ENCODE measurements at places on chromosomes 4 and X.
A peak's percentile ranks its signal among the peaks of the same experiment; 100 is the strongest.

- DNase-seq = no peak
- no peaks in the 10 kb centered on the region for H3K27me3 ChIP-seq
- no peak overlapping the region for H3K4me3 ChIP-seq
- no peak overlapping the region for H3K27ac ChIP-seq
- no peaks in the 10 kb centered on the region for H3K36me3 ChIP-seq
- H3K4me1 ChIP-seq = no peaks in the 10 kb centered on the region
Observed at GRCh38 chr4:71095141-71095540, 101.7 kb downstream of the DCK start.

GRCh38 chr4:186775902-186776301, 52.2 kb upstream of the FAT1 start:
- H3K4me3 ChIP-seq = no peak overlapping the region
- no peak overlapping the region for H3K27ac ChIP-seq
- H3K36me3 ChIP-seq = no peaks in the 10 kb centered on the region
- DNase-seq = no peak
- H3K27me3 ChIP-seq = no peaks in the 10 kb centered on the region

- no peaks in the 10 kb centered on the region for H3K27me3 ChIP-seq
- no peaks in the 10 kb centered on the region for H3K36me3 ChIP-seq
- DNase-seq = no peak
- H3K27ac ChIP-seq = no peak overlapping the region
Observed at GRCh38 chr4:21507439-21507838, 441.1 kb downstream of the KCNIP4 start.

GRCh38 chr4:15233626-15234025, 194.2 kb upstream of the C1QTNF7 start:
- no peak for DNase-seq
- H3K27ac ChIP-seq = no peak overlapping the region
- no peaks in the 10 kb centered on the region for H3K36me3 ChIP-seq

GRCh38 chr4:66376396-66376795, 706.1 kb upstream of the EPHA5 start:
- DNase-seq = no peak
- H3K4me1 ChIP-seq = no peaks in the 10 kb centered on the region
- H3K27me3 ChIP-seq = no peaks in the 10 kb centered on the region
- H3K27ac ChIP-seq = no peak overlapping the region
- no peaks in the 10 kb centered on the region for H3K36me3 ChIP-seq
- H3K4me3 ChIP-seq = no peak overlapping the region

GRCh38 chr4:137651128-137651527, 118.8 kb upstream of the PCDH18 start:
- H3K36me3 ChIP-seq = no peaks in the 10 kb centered on the region
- no peaks in the 10 kb centered on the region for H3K4me1 ChIP-seq
- no peak for DNase-seq
- no peaks in the 10 kb centered on the region for H3K27me3 ChIP-seq
- no peak overlapping the region for H3K27ac ChIP-seq

DNA sequence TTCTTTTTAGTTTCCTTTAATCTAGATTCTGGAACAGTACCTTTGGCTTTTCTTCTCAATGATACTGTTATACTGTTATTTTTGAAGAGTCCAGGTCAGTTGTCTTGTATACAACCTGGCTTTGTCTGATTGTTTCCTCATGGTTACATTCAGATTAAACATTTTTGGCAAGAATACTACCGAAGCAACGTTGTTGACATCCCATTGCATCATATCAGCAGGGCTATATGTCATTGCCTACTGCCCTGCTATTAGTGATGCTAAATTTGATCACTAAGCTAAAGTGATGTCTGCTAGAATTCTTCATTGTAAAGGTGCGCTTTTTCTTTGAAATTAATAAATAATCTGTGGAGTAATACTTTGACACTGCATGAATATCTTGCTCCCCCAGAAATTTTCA, 5.8 kb upstream of the ATP1B4 start:
- no peak overlapping the region for H3K27ac ChIP-seq
- no peak overlapping the region for H3K4me3 ChIP-seq
- H3K27me3 ChIP-seq = no peaks in the 10 kb centered on the region
- no peaks in the 10 kb centered on the region for H3K36me3 ChIP-seq
- no peaks in the 10 kb centered on the region for H3K4me1 ChIP-seq

DNA sequence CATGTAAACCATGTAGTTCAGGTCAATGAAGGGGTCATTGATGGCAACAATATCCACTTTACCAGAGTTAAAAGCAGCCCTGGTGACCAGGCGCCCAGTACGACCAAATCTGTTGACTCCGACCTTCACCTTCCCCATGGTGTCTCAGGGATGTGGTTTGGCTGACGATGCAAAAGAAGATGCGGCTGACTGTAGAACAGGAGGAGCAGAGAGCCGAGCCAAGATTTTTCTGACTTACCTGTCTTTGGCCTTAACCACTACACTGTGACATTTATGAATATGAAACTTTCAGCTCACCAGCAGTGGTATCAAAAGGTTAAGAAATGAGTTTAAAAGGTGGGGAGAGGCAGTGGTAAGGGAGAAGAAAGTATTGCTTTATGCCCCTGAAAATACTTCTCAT, 309.8 kb downstream of the BCOR start:
- H3K27ac ChIP-seq = no peak overlapping the region
- no peaks in the 10 kb centered on the region for H3K4me1 ChIP-seq
- H3K36me3 ChIP-seq = no peaks in the 10 kb centered on the region
- no peak overlapping the region for H3K4me3 ChIP-seq

GRCh38 chr4:4871242-4871572, 11.7 kb downstream of the MSX1 start:
- peaks cover 3% of the 10 kb centered on the region for H3K4me1 ChIP-seq
- H3K4me3 ChIP-seq = no peak overlapping the region
- DNase-seq = no peak

GRCh38 chrX:37800717-37801116, 20.9 kb downstream of the CYBB start:
- H3K4me1 ChIP-seq = peaks cover 4% of the 10 kb centered on the region
- no peak overlapping the region for H3K4me3 ChIP-seq
- H3K27ac ChIP-seq = no peak overlapping the region
- H3K36me3 ChIP-seq = no peaks in the 10 kb centered on the region
- no peak for DNase-seq

- DNase-seq = no peak
- H3K4me3 ChIP-seq = no peak overlapping the region
- no peaks in the 10 kb centered on the region for H3K27me3 ChIP-seq
- H3K27ac ChIP-seq = no peak overlapping the region
- H3K36me3 ChIP-seq = no peaks in the 10 kb centered on the region
- no peaks in the 10 kb centered on the region for H3K4me1 ChIP-seq
Observed at GRCh38 chr4:29549342-29549741, 1170.8 kb upstream of the PCDH7 start.

DNA sequence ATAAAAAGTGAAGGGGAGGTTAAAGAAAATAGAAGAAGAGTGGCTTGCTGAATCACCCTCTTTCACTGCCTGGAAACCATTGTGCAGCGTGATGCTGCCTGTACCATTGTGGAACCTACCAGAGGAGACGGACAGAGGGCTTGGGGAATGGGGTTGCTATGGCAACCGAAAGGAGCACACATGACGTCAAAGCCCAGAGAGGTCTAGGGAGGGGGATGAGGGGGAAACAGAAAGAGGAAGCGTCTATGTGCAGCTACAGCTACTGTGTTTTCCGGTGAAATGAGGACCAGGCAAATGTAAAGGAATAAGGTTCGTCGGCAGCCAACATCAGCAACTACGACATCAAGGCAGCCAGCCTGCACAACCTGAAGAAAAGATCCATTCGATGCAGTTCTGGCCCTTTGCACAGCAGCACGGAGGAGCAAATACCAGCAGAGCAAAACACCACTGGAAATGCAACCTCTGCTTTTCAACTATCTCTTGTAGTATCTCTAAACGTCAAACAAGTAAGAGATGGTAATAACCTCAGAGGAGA, at the start of gene MAPK10:
TSS of gene MAPK10 (minus strand) at position 110 of the 535 bp plus-strand sequence.
- H3K27me3 ChIP-seq = no peaks in the 10 kb centered on the region
- H3K4me3 ChIP-seq = peak within 1 kb of the TSS; percentile 29
- H3K4me1 ChIP-seq = no peaks in the 10 kb centered on the region
- peak; percentile 42 for DNase-seq
- no peaks in the 10 kb centered on the region for H3K36me3 ChIP-seq

DNA sequence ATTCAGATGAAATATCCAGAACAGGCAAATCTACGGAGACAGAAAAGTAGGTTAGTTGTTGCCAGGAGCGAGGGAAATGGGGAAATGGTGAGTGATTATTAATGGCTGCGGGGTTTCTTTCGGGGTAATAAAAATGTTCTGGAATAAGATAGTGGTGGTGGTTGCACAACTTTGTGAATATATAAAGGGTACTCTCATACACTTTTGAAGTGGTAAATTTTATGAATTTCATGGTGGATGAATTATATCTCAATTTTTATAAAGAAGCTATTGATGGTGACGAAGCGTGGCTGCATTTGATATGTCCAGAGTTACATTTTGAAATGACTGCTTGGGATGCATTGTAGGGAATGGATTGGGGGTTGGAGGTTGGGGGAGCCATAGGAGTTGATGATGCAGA, 16.3 kb downstream of the FAM47E start:
- no peaks in the 10 kb centered on the region for H3K27me3 ChIP-seq
- H3K36me3 ChIP-seq = no peaks in the 10 kb centered on the region
- no peak overlapping the region for H3K4me3 ChIP-seq

DNA sequence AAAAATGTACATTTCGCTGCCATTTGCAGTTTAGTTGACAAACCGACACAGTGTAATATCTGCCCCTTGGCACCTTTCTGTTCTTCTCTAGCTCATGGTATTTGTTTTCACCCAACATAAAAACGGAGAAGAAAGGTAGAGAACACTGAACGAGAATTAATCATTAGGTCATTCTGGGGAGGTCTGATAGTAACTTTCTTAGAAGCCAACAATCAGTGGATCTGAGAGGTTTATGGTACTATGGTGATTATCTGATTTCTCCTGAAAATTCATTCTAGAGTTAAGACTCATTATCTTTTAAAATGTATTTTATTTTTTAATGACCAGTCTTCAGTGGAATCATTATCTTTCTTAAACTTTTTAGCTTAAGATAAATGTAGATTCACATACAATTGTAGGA, 8.5 kb downstream of the RAPGEF2 start:
- H3K36me3 ChIP-seq = no peaks in the 10 kb centered on the region
- no peak overlapping the region for H3K4me3 ChIP-seq
- H3K4me1 ChIP-seq = no peaks in the 10 kb centered on the region
- no peak for DNase-seq

DNA sequence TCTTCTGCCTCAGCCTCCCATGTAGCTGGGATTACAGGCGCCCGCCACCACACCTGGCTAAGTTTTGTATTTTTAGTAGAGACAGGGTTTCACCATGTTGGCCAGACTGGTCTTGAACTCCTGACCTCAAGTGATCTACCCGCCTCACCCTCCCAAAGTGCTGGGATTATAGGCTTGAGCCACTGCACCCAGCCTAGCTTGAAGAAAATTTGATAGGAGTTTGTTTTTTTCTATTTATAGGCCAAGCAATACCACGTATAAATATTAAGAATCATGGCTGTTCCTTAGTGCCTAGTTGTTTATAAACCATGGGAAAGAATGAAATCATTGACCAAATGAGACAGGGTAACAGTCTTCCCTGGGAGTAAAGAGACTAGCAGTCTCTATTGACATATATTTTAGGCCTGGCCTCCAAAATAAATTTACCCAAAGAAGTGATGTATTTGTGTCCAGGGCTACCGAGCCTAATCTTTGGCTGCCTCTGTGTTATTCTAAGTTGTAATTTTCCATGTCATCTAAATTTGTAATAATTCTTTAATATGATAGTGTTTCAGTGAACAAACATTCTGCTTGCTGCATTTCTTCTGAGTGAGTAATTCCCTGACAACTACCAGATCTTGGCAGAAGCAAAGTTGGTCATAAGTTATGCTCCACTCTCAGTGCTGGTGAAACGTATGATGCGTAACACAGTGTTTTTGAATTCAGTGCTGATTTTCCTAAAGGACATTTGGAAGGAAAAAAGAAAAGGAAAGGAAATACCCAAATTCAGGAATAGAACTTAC, 10.3 kb downstream of the PKD2 start:
- no peak for DNase-seq
- H3K36me3 ChIP-seq = peaks cover 6% of the 10 kb centered on the region
- H3K4me1 ChIP-seq = no peaks in the 10 kb centered on the region
- H3K27ac ChIP-seq = no peak overlapping the region
- no peaks in the 10 kb centered on the region for H3K27me3 ChIP-seq

DNA sequence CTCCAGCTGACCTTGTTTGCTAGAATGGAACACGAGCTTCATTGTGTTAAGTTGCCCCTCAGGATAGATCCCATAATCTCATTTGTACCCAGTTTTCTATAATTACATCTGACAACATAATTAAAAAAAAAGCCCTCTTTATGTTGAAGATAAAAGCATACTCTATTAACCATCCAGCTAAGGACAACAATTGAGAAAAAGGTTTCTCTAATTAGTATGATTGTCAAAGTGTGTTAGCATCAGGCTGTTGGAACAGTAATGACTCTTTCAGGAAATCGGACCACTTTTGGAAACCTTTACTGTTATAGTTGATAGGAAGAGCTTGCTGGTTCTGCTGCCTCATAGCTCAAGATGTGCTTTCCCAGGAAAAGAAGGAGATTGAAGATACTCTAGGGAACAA, 172.6 kb downstream of the FHIP1A start:
- H3K4me1 ChIP-seq = no peaks in the 10 kb centered on the region
- H3K27me3 ChIP-seq = no peaks in the 10 kb centered on the region
- H3K36me3 ChIP-seq = no peaks in the 10 kb centered on the region
- H3K27ac ChIP-seq = no peak overlapping the region
- H3K4me3 ChIP-seq = no peak overlapping the region

GRCh38 chrX:53435997-53436396, 1.8 kb upstream of the HSD17B10 start:
- DNase-seq = peak; percentile 44
- H3K4me1 ChIP-seq = peaks cover 4% of the 10 kb centered on the region
- no peaks in the 10 kb centered on the region for H3K27me3 ChIP-seq
- peaks cover 13% of the 10 kb centered on the region for H3K36me3 ChIP-seq

DNA sequence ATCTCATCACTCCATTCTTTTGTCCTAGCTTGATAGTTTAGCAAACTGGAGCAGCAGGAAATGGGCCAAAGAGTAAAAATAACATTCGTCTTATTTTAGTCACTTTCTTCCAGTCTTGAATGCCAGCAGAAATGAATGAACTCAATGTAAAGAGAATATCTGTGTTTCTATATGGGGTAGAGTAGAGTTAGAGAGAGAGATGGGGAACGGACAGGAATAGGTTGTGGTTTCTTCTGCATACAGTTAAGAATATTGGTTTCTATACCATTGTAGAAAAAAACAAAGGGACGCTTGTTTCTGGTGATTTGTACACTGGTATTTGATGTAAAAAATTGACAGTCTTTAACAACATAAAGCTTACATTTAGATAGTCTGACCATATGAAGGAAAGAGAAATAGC, 8.9 kb downstream of the GPR174 start:
- no peak for DNase-seq
- peaks cover 19% of the 10 kb centered on the region for H3K4me1 ChIP-seq

- H3K36me3 ChIP-seq = peaks cover 2% of the 10 kb centered on the region
- DNase-seq = no peak
- peaks cover 17% of the 10 kb centered on the region for H3K4me1 ChIP-seq
- H3K4me3 ChIP-seq = no peak overlapping the region
Observed at GRCh38 chr4:39932776-39933402, 44.8 kb downstream of the PDS5A start.

- H3K36me3 ChIP-seq = no peaks in the 10 kb centered on the region
- H3K27me3 ChIP-seq = no peaks in the 10 kb centered on the region
- H3K4me3 ChIP-seq = no peak overlapping the region
- no peak for DNase-seq
- no peak overlapping the region for H3K27ac ChIP-seq
- H3K4me1 ChIP-seq = no peaks in the 10 kb centered on the region
Observed at GRCh38 chr4:11505221-11505971, 76.7 kb upstream of the HS3ST1 start.

GRCh38 chr4:8468746-8469535, 28.4 kb downstream of the TRMT44 start:
- no peaks in the 10 kb centered on the region for H3K27me3 ChIP-seq
- H3K27ac ChIP-seq = no peak overlapping the region
- no peaks in the 10 kb centered on the region for H3K4me1 ChIP-seq
- peaks cover 40% of the 10 kb centered on the region for H3K36me3 ChIP-seq
- DNase-seq = no peak
- no peak overlapping the region for H3K4me3 ChIP-seq
